ENCODE measurements at places on chromosomes 7 and 10.

DNA sequence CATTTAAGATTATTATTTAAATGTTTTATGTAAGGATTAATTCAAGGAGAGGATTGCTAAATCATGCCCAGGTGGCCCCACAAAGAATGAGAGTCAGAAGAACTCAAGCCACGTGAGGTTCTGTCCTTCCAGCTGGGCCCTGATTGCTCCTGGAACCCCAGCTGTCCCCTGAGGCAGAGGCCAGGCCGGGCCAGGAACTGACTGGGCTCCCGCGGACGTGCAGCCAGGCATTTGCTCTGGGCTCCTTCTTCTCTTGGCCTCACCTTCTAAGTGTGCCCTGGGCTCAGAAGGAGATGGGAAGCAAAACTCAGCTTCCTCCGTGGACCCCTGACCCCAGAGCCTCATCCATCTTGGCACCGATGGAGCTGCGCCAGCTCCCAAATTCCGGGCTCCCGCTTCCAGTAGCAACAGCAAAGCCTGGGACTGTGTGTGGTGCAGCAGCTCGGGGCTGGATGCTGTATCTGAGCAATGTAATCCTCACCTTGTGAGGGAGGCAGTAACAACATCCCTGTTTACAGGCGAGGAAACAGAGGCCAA lies 250.6 kb upstream of the PPP2R2D start:
- no peak for DNase-seq

DNA sequence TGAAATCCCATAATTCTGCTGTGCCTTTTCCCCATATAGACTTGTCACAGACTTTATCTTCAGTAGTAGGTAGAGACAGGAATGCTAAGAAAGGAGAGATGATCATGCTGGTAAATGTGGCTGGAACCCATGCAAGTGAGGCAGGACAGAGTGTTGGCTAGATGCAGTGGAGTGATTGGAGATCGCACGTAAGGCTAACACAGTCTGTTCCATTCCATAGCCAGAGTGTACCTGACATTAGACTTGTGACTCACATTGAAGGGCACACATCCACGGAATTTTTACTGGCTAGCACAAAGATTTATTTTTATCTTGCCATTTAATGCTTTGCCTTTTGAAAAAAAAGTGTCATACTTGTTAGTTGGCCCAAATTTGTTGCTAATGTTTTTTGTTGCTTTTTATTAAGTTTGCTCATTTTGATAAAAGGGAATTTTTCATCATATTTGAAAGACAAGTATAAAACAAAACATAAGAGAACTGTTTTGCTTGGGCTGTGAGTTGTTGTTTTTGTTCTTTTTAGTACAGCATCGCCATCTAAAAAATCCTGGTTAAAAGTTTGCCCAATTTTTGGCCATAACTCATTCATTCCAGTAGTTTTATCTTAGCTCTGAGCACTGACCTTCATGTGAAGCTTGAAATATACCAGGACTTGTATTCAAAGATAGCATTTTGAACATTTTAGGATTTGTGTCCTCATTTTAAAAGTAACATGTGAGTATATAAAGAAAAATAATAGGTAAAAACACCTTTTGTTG lies 81.0 kb downstream of the CPED1 start:
- DNase-seq, result no peak

- no peak for DNase-seq
Observed at GRCh38 chr7:149002604-149003003, 25.7 kb downstream of the PDIA4 start.

GRCh38 chr7:26101361-26102151 lies 50.4 kb upstream of the NFE2L3 start:
- no peak for DNase-seq

DNA sequence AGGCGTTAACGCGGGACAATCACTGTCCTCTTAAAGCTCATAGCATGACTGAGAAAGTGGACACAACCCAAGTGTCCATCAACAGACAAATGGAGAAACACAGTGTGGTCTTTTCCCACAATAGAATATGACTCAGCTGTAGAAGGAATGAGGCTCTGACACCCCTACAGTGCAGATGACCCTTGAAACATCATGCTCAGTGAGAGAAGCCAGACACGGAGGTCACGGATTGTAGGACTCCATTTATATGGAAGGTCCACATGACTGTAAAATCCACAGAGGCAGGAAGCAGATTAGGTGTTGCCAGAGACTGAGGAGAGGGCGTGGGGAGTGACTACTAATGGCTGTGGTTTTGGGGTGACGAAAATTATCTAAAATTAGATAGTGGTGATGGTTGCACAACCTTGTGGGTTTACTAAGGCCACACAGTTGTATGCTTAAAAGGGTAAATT lies 6.1 kb upstream of the NCAPG2 start:
- no peak for DNase-seq

GRCh38 chr7:22329816-22330524 lies 27.0 kb downstream of the RAPGEF5 start:
- no peak for DNase-seq

DNA sequence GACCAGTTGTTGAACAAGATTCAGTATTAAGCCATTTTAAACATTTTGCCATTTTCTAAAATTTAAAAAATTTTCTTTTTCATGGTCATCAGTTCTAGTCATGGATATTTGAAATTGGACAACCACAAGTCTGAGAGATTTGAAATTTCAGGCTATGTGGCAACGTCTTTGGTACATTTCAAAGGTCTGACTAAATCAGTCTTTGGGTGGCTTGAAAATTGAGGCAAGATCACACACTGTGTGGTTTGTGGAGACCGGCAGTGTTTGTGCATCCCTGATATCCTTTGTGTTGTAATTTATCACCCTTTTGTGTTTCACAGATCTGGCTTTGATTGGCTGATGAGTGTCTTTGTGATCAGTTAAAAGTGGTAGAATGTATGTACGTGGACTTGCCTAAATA lies 35.7 kb downstream of the CCAR1 start:
- no peak for DNase-seq

DNA sequence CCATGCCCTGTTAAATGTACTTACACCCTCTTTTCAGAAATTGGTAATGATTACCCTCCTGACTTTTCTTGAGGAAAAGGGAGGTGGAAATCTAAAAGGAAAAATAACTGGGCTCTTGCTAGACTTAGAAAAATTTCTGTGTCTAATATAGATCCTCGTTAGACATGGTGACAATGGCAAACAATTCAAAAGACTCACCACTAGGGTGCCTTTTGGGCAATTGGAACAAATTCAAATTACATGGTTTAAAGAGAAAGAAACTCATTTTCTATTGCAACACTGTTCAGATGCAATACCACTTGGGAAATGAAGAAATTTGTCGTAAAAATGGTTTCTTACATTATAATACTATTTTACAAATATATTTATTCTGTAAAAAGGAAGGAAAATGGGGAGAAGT lies 950.1 kb downstream of the GRM8 start:
- no peak for DNase-seq

- DNase-seq, result no peak
Observed at GRCh38 chr10:79055892-79056291, 12.9 kb upstream of the ZMIZ1 start.

All from lung (tissue), 17 donors.